ENCODE measurements at places on chromosomes 16 and 17.

GRCh38 chr17:51427856-51428255 lies 167.5 kb downstream of the UTP18 start:
- DNase-seq, result no peak

DNA sequence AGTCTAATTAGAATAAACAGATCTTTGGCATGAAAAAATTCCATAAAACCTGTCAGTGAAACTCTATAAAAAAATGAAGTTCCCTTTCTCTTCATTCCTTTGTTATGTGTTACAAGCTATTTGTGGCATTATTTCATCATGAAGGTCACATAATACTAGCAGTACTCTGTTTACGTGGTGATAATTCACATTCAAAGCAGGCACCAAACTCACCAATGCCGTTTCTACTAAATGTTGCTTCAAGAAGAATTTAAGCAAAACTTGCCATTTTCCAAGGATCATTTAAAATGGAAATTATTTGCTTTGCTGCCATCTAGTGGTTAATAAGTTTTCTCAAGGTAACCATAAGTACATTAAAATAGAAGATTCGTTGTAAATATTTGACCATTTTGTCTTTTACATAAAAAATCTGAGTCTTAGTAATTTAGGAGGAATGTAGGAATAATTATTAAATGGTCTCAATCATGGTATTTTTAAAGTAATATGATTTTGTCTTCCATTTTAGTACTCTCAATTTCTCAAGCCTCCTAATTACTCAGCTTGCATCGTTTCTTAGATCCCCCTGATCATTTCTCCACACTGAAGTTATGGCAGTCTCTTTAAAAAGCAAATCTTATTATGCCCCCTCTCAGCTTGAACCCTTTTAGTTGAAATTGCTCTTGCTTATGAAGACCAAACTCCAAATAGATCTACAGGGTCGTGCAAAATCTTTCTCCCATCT lies 80.8 kb downstream of the OMG start:
- peak; percentile 92 for DNase-seq

GRCh38 chr17:57425431-57425830 lies 169.1 kb downstream of the MSI2 start:
- no peak for DNase-seq

DNA sequence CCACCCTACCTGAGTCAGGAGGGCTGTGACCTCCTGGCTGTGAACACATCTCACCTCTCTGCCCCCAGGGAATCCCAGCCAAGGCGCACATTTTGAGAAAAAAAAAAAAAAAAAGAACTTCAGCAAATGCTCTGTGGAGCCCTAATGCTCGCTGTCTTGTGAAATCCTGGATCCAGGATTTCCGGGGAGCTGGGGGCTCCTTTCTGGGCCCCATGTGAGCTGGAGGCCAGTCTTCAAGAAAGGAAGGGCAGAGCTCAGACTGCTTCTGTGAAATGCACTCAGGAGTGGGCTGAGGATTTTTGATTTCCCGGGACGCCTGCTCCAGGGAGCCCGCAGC lies 36.0 kb upstream of the EMP2 start:
- no peak for DNase-seq

GRCh38 chr16:87487361-87487924 lies 5.4 kb downstream of the ZCCHC14 start:
- DNase-seq, result no peak

GRCh38 chr17:76993651-76994050 lies 125.4 kb downstream of the MGAT5B start:
- DNase-seq, result no peak

GRCh38 chr17:76350463-76350862 lies 3.3 kb downstream of the PRPSAP1 start:
- DNase-seq, result no peak

GRCh38 chr17:48878920-48879898 lies 13.4 kb upstream of the ATP5MC1 start:
- DNase-seq, result peak; percentile 68

DNA sequence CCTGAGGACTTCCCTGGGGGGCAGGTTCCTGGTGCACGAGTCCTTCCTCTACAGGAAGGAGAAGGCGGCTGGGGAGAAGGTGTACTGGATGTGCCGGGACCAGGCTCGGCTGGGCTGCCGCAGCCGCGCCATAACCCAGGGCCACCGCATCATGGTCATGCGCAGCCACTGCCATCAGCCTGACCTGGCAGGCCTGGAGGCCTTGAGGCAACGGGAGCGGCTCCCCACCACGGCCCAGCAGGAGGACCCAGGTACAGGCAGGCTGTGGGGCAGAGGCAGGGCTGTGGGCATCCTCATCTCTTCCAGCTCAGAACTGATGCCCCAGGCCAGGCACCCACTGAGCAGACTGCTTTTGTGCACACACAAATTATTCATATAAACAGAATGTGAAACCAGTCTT lies 25.9 kb upstream of the KREMEN2 start:
- DNase-seq, result no peak

- no peak for DNase-seq
Observed at GRCh38 chr17:83002118-83002805, 77.1 kb upstream of the METRNL start.

GRCh38 chr17:50848711-50849110 lies 13.3 kb downstream of the WFIKKN2 start:
- no peak for DNase-seq

GRCh38 chr17:64209356-64209941 lies 53.6 kb downstream of the TEX2 start:
- no peak for DNase-seq

- DNase-seq, result peak; percentile 78
Observed at GRCh38 chr17:55086635-55087058, 118.1 kb downstream of the STXBP4 start.
